D341Med (cell line): ENCODE measurements at places on chromosomes 4 and X.

DNA sequence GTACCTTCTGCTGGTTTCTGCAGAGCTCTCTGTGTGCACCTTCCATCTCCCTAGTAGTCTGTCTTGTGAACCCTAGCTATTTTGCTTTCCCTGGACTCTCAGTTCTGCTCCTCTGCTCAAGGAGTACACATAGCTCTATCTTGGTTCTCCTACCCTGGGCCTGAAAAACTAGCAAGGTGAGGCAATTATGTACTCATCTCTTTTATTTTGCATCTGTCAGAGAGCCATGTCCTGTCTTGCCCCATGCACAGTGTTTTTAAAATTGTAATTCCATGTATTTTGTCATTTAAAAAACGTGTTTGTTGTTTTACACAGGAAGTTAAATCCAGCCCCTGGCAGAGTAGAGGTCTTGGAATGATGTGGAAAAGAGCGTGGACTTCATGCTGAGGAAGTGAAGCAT is 684.9 kb upstream of the CPEB2 start:
- DNase-seq: no peak

DNA sequence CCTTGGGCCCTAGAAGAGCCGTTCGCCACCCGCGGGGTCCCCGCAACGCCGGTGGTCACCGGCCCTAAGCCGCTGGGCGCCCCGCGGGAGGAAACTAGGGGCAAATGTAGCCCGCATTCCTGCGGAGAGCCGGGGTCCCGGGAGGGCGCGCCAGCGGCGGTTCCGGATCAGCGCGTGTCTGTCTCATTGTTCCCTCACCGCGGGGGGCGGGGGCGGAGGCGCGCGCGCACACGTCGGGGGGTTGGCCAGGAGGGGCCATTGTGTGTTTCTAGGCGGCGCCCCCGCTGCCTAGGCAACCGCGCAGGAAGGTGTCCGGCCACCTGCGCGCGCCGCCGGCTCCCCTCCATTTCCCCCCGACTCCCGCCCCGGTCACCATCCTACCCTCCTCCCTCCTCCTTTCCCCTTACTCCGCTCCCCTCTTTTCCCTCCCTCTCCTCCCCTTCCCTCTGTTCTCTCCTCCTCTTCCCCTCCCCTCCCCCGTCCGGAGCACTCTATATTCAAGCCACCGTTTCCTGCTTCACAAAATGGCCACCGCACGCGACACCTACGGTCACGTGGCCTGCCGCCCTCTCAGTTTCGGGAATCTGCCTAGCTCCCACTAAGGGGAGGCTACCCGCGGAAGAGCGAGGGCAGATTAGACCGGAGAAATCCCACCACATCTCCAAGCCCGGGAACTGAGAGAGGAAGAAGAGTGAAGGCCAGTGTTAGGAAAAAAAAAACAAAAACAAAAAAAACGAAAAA is 789 bp upstream of the DDX3X start:
- peak; percentile 87 for DNase-seq

- peak; percentile 83 for DNase-seq
Observed at GRCh38 chr4:52037689-52038102, 403 bp downstream of the SGCB start.

GRCh38 chrX:15293451-15293850 is 22.0 kb downstream of the ASB11 start:
- no peak for DNase-seq

GRCh38 chrX:39809331-39809730 is 288.4 kb downstream of the BCOR start:
- no peak for DNase-seq

DNA sequence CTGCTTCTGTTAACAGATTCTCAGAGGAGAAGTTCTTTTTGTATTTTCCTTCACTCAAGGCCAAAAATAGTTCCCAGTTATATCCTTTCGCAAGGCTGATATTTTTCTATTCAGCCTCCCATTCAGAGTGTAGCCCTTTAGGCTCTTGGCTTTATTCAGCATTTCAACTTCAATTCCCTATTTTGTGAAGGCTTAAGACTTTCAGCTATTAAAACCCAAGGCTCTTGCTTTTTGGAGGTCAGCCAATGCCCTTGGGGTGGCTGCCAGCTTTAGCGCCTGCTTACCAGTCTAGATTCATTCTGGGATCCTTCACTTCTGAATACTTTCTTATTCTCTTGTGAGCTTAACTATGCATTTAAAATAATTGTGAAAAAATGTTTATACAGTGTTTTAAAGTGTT is 57.3 kb upstream of the ADGRA3 start:
- peak; percentile 50 for DNase-seq

GRCh38 chrX:84186603-84187532 is 1.1 kb downstream of the RPS6KA6 start:
- DNase-seq: no peak

DNA sequence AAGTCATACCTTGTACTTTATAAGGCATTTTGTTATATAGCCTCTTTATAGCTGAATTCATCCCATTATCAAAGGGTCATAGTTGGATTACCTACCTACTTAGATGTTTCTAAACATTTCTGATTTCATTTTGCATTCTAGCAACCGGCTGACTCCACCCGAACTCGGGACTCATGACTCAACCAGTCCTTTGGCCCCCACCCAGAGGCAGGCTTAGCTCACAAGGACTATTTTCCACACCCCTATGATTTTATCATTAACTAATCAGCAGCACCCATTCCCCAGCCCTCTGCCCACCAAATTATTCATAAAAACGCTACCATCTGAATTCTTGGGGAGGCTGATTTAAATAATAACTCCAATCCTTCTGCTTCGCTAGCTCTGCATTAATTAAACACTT is 79.9 kb upstream of the EGFL6 start:
- DNase-seq: no peak

DNA sequence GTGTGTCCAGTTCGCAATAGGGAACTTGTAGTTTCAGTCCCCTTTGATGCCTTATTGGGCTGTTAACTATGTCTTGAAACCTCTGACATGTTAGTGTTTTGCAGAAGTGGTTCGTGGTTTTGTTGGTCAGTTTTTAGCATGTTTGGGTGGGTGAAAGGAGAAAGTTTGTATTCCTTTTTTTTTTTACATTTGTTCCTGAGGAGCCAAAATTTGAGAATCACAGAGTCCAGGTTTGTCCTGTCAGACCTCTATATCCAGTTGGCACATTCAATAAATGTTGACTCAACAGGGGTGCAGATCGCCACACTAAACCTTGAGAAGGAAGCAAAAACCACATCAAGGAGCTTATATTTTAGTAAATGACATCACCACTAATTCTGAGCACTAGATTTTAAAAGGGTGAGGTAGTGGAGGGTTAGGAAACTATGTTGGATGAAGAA is 26.2 kb downstream of the DLG3 start:
- no peak for DNase-seq

DNA sequence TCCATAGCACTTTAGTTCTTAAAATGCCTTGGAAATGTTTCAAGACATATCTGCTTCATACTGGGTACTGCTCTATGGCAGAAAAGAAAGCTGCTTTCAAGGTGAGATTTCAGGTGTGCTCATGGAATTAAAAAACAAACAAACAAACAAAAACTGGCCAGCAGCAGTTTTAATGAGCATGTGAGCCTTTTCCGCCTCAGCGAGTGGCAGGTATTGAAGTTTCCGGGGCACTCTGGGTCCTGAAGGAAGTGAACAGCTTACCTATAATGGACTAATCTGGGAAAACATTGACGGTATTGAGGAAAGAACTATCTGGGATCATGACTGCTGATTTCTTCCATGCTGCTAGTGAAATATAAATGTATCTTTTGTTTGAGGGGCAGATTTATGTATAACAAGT is 194.6 kb downstream of the MAML3 start:
- no peak for DNase-seq

- peak; percentile 21 for DNase-seq
Observed at GRCh38 chrX:1401611-1402430, 9.9 kb upstream of the SLC25A6 start.

DNA sequence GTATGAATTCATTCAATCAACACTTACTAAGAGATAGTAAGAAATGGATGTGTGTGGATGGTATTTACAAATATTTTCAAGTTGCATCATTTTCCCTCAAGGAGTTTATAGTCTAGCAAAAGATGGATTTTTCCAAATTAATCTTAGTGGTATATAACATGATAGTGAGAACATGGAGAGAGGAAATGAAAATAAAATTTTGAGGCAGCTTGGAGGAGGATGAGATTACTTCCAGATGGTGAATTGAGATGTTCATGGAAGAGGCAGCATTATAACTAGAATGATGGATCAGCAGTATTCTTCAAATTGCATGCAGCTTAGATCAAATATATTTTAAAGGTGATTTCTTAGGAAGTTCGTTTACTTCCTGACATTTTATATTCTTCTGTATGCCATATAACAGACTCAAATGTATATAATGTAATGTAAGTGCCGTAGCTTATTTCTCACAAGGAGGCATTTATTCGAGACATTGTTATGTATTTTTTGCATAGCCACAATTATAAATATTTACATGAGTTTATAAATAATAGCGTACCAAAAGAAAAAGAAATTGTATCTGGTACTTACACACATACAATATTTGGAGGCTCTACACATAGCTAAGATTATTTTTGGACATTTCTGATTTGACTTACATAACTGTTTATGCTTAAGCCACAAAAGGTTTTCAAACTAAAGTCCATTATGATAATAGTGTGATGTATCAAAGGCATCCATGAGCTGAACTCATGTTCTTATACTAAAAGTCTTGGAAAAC is 439.4 kb downstream of the SPRY1 start:
- no peak for DNase-seq

GRCh38 chr4:140082391-140082755 is 71.6 kb downstream of the MAML3 start:
- no peak for DNase-seq

- DNase-seq: peak; percentile 40
Observed at GRCh38 chrX:51641421-51642021, 22.8 kb upstream of the CENPVL3 start.

DNA sequence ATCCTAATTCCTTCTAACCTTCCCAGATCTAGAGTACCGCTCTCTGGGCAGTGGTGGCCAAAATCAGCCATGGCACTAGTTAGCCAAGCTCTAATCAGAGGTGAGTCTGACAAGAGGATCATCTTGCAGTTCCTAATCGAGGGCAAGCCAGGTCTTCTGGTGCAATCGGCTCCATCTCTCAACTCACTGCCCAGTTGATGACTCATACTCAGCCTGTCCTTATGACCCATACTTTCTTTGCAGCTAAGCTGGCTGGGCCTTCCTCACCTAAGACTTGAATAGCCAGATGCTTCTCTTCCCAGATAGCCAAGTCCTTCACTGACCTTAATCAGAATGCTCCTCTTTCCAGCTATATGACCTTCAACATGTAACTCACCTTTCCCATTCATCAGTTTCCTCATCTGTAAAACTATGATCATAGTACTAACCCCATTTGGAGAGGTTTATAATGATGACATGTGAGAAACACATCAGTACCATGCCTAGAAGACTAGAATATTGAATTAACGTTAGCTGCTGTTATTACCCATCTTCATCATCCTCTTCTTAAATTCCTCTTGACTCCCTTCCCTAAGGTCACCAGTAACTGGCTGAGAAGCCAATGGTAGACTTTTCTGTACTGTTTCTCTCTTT is 57.1 kb downstream of the RELL1 start:
- DNase-seq: no peak

GRCh38 chr4:16212138-16212782 is 14.0 kb downstream of the TAPT1 start:
- DNase-seq: no peak

- DNase-seq: no peak
Observed at GRCh38 chrX:17174671-17175070, 200.3 kb upstream of the NHS start.

DNA sequence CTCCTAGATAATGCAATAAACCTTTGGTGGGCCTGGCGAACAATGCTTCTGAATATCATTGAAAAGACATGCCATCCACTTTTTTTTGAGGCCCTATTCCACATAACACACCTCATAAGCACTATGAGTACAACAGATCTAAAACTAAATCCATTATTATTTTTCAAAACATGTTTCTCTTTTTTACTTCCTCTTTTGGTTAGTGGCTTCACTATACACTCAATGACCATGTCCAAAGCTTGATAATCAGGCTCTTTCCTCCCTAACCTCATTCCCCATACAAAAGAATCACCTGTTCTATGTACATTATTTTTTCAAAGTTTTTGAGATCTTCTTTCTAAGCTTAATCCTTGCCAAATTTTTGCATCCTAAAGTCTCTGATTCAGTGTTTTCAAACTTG is 20.4 kb upstream of the NPY2R start:
- no peak for DNase-seq

DNA sequence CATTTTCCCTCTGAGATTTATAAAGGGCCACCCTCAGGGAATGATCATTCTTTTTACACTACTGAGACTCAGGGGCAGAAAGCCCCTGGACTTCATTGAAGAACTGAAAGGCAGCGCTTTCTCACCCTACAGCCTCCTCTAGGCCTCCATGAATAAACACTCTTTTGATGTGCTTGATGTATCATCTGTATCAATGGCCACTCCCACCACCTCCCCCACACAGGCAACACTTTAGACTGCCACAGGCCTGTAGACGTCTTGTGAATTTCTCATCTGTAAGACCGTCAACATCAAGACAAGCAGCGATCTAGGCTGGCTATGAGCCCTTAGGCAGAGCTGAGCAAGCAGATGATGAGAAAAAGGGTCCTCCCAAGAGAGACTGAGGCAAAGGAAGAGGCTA is 123.2 kb downstream of the HUWE1 start:
- no peak for DNase-seq

DNA sequence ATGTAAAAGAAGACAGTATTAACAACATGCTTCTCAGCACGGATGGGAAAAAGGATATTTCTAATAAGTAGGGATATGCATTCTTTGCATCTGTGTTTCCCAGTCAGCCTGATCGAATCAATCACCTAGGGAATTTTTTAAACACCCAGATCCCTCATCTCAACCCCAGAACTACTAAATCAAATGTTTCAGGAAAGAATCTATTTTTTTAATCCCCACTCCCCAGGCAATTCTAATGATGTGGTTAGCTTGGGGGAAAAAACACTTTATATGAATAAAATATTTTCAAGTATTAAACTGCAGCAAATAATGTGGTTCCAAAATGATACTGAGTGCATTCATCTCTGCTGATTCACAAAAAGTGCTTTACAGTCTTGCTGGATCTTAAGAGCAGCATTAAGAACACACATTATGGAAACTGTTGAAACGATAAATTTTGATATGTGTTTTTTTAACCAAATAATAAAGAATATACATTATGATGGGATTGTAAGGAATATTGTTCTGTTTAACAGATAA is 68.7 kb upstream of the GUCY1A1 start:
- DNase-seq: no peak

- DNase-seq: no peak
Observed at GRCh38 chrX:52585892-52586291, 68.8 kb downstream of the SSX7 start.

DNA sequence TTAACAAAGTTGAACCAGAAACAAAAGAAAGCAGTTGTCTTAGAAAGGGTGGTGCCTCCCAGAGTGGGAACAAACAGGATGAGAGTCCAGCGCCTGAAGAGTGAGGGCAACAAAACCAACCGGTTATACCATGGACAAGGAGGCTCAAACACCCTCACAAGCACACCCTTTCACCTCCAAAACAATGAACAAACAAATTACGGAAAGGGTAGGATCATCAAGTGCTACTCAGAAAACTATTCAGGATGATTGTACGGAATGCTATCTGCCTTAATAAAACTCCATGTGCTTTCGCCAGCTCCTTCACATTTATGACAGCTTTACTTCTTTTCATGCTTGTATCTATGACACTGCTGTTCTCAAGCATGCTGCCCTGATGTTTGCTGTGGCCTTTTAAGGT is 26.8 kb downstream of the SLC39A8 start:
- DNase-seq: no peak
